ENCODE measurements at places on chromosomes 3 and 15.
A peak's percentile ranks its signal among the peaks of the same experiment; 100 is the strongest.

DNA sequence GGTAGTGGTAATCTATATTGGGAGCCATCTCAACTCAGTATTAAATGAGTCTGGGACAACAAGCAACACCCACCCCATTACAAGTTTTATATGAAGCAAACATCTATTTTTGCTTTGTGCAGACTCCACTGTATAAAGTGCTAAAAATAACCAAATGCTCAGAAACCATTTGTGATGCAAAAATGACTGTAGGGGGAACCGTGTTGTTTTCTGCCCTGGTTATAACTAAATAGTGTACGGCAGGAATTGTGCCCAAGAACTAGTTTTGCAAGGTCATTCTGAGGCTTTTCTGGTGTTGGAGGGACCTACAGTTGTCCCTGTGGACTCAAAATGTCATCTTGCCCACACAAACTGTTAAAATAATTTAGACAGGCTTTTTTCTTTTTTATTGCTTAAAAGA, 88.3 kb downstream of the ITPR1 start:
- no peak for DNase-seq

DNA sequence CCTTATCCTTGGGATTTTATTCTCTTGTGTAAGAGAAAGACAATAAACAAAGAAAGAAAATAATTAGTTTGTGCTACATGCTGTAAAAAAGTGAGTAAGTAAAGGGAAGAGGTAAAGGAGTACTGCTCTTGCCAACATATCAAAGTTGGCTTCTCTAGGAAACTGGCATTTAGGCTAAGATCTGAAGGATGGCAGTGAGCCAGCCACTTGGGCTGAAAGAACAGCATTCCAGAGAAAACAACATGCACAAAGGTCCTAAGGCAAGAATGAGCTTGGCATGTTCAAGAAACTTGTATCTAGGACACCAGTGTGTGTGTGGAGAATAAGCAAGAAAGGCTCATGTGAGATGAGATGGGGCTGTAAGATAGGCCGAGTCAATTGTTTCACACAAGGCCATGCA, 245.5 kb upstream of the MANF start:
- no peak for DNase-seq

DNA sequence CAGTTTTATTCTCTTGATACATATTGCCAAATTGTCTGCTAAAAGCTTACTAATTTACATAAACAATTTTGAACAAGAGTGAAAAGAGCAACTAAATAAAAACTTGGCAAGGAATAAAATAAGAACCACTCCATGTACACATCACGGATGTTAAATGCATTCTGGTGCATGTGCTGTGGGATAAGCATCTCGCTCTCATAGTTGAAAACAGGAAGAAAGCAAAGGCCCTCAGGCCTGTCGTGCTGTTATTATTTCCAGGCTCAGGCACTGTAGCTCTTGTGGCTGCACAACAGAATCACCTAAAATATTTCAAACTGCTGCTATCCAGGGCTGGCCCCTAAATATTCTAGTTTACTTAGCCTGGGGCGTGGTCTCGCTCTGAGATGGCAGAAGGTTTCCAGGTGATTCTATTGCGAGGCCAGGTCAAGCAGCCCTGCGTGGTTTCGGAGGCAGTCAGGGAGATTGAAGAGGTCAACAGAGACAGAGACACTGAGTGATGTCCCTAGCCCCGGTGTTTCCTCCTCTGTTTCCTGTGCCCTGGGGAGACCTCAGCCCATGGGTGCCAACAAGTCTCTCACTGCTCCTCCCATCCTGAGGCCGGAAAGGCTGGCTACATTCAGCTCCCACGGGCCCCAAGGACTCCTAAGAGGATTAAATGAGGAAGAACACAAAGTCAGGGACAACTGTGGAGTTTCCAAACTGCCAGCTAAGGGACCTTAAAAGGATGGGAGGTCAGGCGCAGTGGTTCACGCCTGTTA, 18.2 kb upstream of the PDIA5 start:
- no peak for DNase-seq

DNA sequence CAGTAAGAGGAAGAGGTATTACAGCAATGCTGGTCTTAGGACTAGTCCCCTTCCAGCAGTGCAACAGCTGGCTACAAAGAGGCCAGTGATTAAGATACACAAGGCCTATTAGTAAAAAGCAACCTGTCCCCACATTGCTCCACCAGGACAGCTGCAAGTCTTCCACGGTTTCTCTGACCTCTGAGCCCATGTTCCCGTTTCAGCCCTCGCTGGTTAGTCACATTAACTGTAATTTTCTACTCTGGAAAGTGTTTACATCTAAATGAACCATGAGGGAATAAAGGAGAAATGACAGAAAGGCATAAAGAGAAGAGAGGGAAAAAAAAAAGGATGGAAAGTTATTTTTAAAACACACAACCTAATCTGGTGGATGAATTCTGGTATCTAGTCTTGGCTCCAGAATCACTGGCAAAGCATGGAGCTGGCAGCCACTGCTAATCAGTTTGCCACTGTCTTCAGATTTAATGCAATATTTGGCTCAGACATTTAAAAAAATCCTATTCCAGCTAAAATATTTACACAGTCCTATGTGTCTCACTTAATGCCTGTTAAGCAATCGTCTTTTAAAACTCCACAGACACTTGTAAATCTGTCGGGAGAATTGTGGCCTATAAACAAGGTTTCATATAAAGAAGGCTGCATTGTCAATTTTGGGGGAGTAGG, 154.9 kb downstream of the GREM1 start:
- peak; percentile 28 for DNase-seq

DNA sequence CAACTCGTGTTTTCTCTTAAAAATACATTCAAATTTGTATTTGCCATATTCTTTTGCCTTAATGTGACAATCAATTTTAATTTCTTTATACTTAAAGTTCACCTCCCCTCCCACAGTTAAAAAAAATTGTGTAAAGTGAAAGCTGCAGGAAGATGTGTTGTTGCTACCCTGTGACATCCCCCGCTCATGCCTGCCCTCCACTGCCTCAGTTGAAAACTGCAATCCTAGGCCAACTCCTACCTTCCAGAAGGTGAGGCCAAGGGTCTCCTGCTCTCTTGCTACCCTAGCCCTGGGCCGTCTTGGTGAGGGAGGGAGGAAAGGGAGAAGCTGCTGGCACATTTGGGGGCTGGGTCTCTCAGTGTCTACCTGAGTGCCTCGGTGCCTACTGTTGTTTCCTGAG, 57.0 kb upstream of the CMTM7 start:
- no peak for DNase-seq

DNA sequence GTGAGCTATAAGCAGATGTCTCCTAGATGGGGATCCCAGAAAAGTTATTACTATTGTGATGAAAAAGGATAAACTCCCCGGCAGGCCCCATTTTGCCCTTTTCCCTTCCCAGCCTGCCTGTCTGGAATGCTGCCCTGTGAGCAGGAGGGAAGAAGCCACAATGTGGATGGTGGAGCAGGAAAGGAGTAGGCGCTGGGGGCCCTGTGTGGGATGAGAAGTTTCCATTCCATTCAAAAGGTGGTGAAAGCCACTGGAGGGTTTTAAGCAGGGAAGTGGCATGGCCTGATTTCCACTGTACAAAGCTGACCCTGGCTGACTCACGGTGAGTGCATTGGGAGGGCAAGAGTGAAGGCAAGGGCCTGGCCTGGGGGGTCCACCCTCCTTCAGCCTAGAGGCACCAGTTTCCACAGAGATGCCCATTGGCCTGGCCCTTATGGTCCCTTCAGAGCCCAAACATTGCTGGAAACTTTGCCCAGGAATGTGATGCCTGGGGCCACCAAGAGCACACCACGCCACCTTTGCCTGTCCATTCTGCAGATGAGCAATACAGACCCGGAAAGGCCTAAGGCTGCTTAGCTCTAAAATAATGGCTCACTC, 206.9 kb downstream of the RPLP1 start:
- no peak for DNase-seq

- no peak for DNase-seq
Measured at GRCh38 chr3:72617424-72618024, 230.7 kb downstream of the SHQ1 start.

- no peak for DNase-seq
Measured at GRCh38 chr3:123831420-123831819, 52.7 kb downstream of the MYLK start.

- no peak for DNase-seq
Measured at GRCh38 chr15:39925112-39925842, 5.2 kb upstream of the GPR176 start.

GRCh38 chr3:14791343-14791945, 27.3 kb upstream of the FGD5 start:
- DNase-seq: peak; percentile 64

GRCh38 chr3:160401291-160402095, 2.0 kb downstream of the SMC4 start:
- no peak for DNase-seq

GRCh38 chr3:122678506-122678905, 2.1 kb upstream of the PARP14 start:
- DNase-seq: no peak

GRCh38 chr15:23069496-23070166, 30.3 kb upstream of the TUBGCP5 start:
- DNase-seq: no peak

- peak; percentile 87 for DNase-seq
Measured at GRCh38 chr3:194265505-194265892, 85.6 kb downstream of the CPN2 start.

- DNase-seq: no peak
Measured at GRCh38 chr15:81530271-81530691, 156.3 kb upstream of the TMC3 start.

DNA sequence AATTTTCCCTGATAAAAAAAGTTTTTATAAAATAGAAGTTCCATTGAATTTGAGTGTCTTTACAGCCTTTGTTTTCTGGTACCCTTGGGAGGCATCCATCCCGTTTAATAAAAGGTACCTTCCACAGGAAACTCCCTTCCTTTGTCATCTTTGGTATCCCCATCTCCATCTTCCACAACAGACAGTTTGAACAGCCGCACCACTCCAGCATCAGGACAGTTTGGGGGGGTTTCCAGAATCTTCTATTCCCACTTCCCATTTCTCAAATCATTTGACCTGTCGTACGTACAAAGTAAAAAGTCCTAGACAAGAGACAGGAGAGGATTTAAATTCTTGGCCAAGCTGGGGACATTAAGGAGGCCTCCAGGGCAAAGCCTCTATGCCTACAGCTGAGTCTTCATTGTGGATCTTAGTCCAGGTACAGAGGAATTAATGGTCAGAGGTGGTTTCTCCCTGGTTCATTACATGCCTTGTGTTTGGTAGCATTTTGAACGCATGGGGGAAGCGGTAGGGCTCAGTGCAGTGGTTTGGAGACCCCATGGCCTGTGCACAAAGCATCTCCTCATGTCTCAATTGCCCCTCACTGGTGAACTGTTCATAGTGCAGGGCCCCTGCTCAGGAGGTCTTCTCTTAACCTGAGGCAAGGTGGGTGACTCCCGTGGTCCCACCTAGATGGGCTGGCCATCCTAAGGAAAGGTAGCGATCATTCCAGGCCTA, 19.4 kb upstream of the BCL2A1 start:
- DNase-seq: no peak

DNA sequence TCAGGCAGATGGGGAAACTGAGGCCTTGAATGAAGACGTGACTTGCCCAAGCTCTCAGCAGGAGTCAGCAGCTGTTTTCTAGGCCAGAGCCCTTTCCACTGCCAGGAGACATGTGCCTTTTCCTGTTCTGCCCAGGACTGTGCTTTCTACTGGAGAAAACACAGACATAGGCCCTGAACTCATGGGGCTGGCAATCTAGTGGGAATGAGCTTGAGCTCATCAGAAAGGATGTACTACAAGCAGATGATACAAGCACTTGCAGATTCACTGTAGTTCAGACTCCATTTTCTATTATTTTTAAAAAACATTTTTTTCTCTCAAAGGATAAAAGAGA, 14.4 kb downstream of the MASP1 start:
- no peak for DNase-seq

GRCh38 chr3:49484471-49484870, 14.4 kb downstream of the DAG1 start:
- no peak for DNase-seq

DNA sequence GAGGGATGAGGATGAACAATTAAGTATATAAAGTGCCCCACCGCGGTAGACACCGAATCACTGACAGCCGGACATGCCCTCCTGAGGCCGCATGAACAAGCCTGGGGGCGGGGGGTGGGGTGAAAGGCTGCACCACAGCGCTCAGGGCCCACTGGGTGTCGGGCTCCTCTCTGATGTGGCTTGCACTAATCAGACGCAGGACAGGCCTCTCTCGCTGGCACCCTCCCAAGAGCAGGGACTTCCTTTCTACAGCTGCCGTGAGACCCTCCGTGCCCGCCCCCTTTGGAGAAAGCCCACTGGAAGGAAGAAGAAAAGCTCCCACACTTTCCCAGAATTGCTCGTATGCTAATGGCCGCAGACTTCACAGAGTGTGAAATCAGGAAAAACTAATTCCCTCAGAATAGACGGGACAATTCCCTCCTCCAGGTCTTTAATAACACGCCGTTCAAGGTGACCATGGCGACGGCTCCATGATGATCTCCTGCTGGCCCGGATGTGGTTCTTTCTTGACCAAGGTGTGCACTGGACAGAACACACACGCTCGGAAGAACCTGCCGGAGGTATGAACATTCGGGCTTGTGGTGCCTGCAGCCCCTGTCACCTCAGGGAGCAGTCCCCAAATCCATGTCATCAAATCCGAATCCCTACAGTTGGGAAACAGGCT, 32.0 kb downstream of the IQSEC1 start:
- DNase-seq: no peak

- DNase-seq: no peak
Measured at GRCh38 chr15:34737477-34737876, 17.3 kb downstream of the GJD2 start.

- peak; percentile 34 for DNase-seq
Measured at GRCh38 chr3:132256989-132257388, 60.2 kb upstream of the ACP3 start.

DNA sequence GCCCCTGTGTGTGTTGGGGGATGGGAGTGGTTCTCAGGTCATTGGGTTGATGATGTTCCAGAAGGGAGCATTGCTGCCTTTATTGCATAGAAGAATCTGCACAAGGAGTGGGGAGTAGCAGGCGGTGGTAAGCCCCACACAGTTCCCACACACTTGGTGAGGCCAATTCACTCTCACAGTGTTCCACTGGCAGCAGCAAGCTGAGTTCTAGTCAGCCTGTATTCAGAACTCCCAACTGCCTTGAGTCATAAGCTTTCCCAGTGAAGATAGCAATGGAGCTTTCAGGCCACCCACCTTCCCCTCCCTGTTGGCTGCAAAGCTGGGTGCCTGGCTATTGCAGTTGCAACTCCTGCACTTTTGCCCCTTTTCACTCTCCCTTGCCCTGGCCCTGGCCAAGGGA, 181.1 kb upstream of the RBMS3 start:
- DNase-seq: no peak

DNA sequence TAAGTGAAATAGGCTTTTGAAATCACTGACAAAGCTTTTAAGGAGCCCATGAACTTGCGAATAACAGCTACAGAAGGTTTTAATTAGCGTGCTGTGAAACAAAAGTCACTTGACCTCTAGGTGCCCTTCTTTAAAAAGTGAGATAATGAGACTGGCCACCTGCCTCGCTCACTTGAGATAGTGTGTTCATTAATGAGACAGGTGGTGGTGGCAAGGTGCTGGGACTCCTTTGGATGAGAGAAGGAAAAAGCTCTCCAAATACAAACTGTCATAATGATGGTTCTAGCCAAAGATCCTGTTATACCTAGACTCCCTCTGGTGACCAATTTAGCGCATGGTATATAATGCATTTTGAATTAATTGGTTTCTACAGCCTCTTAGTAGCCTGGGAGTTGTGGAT, 22.7 kb upstream of the IREB2 start:
- no peak for DNase-seq

GRCh38 chr15:41978534-41978933, 6.2 kb upstream of the EHD4 start:
- no peak for DNase-seq
